ENCODE measurements at places on chromosomes 6 and 20. TPM values are rescaled to one million over a fixed set of nuclear protein-coding genes. Genes with fewer than 3 reads are reported as not detected.

PAX1 gene
- total RNA-seq: not detected

HCK gene
- not detected for total RNA-seq

TFAP2C gene
- total RNA-seq: 1.8 TPM

TRERF1 gene
- total RNA-seq: 1.2 TPM

ITPR3 gene
- 42.9 TPM for total RNA-seq

ACTL10 gene
- 2.8 TPM for total RNA-seq

CHRNA4 gene
- total RNA-seq: not detected

MAK gene
- not detected for total RNA-seq

TUBB2B gene
- total RNA-seq: 4.1 TPM

HLA-DRB5 gene
- total RNA-seq: not detected

Data from smooth muscle cell of the coronary artery (primary cell).